ENCODE measurements at places on chromosomes 6 and 20.

GRCh38 chr6:160962835-160963623 lies 28.5 kb upstream of the MAP3K4 start:
- DNase-seq, result no peak

DNA sequence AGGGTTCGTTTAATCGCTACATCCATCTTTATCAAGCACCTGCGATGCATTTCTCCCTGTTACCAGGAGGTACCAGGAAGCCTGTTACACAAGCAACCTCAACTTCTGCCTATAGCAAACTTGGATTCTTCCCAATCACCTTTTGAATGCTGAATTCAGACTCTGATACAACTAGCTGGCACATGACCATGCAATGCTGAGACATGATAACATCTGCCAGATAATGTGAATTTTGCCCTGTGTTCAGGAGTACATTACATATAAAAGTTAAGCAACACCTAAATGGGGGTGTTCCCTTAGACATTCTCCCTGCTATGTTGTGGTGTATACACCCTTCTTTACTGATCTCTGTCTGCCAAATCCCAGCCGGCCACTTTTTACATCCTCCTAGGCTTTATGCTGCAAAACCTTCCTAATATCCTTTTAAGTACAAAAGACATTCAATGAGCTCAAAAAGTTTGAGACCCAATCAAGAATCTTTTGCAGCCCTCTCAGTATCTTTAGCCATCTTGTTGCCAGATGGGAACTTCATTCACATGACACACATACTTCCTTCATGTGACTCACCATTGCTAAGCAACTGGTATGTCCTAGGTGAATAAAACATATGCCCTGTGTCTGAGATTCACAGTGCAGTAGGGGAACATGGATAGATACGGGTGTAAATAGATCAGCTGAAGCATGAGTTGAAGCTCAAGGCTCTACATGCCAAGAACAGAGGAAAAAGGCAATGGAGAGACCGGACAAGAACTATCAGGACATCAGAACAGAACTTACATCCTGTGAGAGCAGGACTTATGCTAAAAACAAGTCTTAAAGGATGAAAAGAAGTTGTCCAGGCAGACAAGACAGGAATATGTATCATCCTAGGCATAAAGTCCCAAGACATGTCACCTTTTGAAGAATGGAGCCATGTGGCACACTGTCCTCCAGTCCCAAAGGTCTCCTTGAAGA lies 84.3 kb downstream of the ZHX3 start:
- no peak for DNase-seq

DNA sequence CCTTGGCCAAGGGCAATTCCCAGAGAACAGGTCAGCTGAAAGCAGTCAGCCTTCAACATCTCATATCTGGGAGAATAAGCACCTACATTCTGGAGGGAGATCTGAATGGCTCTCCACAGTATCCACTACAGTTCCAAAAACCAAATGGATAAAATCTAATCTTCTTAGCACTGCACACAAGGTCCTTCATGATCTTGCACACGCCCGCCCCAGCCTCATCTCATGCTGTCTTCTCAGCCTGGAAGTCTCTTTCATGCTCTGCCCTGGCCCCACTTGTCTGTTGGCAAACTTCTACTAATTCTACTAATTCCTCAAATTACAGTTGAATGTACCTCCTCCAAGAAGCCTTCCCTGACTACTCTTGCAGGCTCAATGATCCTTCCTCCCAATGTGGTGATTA lies 1.8 kb upstream of the TTBK1 start:
- DNase-seq, result no peak

- DNase-seq, result no peak
Observed at GRCh38 chr6:158819213-158819976, at the start of gene EZR. Gene EZR, minus strand, starts transcription at chr6:158819368. Its CDS starts 1,275 bp downstream, at chr6:158818093.

DNA sequence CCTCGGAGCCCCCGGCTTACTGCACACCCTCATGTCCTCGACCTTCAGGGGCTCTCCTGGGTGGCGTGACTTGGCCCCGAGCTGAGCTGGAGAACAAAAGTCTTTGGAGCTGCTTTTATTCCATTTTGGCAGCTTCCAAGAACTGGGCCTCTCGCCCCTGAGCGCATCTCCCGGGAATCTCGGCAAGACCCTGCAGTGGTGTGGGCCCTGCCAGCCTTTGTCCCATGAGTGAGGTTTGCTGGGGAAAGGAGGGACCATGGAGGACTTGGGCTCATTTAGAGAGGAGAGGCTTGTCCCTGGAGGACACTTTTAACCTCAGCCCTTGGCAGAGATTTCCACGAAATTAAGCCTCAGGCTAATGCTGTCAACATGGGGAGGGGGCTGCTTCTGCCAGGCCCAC lies 62.3 kb upstream of the SLCO4A1 start:
- no peak for DNase-seq

- DNase-seq, result no peak
Observed at GRCh38 chr6:91447081-91447480, 860.2 kb upstream of the MAP3K7 start.

DNA sequence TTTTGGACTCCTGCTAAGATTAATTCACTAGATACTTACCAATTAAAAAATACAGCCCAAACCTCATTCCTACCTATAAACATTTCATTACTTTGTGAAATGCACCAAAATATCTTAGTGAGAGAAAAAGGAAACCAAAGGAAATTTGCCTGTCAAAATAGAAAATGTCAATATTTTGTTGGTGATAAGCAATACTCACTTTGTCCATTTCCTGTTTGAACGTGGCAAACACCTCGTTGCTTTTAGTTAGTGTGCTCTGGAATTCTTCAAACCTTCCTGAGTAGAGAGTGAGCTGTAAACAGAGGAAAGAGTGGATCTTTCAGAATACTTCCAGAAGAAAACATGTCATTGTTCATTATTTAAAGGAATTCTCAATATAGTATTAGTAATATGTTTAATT lies 44.2 kb downstream of the TXLNB start:
- no peak for DNase-seq

- DNase-seq, result no peak
Observed at GRCh38 chr6:72913797-72914196, 291.9 kb downstream of the KCNQ5 start.
